ENCODE measurements at places on chromosomes 1 and 21.

DNA sequence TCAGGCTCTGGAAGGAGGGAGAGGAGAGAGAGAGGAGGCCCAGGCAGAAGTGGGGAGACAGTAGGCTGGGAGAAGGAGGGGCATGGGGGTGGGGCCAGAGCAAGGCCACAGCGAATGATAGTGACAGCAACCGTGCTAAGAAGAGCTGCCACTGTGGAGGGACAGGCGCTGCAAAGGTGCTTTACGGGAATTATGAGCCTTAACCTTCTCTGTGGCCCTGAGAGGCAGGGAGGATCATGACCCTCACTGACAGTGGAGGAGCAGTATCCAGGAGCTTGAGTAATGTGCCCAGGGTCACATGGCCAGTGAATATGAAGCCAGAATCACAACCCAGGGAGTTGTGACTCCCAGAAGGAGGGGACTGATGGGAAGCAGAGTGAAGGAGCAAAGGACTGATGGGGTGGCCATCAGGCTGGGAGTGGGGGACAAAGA lies 53.4 kb upstream of the RPL11 start:
- no peak for DNase-seq

- DNase-seq: no peak
Measured at GRCh38 chr21:33993286-33994231, 78.0 kb upstream of the ATP5PO start.

- DNase-seq: no peak
Measured at GRCh38 chr1:3130268-3130667, 61.3 kb downstream of the PRDM16 start.

DNA sequence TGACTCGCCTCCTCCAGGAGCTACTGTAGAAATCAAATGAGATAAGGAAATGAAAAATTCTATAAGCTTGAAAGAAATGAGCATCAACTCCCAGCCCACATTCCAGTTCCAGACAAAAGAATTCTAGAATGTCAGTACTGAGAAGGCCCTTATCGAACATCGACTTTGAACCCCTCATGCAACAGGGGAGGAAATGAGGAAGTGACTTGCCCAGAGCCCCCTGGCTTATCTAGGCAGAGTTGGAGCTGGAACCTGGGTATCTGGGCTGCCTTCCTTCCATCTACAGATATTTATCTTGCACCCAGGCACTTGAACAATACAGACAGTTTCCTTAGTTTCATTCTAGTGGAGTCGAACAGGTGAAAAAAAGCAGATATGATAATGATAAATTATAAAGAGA lies 22.3 kb downstream of the MECR start:
- DNase-seq: no peak

- no peak for DNase-seq
Measured at GRCh38 chr1:62732331-62732730, 44.1 kb upstream of the DOCK7 start.

DNA sequence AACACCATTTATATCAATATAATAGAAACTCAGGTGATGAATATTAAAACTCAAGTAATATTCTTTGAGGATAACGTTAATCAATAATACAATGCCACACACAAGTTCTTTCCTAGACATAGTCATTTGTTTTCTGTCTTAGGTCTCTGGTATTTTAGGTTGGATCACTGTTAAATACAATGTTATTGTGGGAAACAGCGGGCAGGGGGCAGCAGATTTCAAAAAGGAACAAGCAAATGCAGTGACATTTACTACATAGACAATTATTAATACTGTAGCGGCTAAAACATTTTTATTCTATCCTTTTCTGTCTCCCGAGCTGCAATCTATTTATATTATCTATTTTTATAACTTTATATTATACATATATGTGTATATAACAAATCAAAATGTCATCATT lies 186.4 kb upstream of the ZNHIT6 start:
- no peak for DNase-seq

DNA sequence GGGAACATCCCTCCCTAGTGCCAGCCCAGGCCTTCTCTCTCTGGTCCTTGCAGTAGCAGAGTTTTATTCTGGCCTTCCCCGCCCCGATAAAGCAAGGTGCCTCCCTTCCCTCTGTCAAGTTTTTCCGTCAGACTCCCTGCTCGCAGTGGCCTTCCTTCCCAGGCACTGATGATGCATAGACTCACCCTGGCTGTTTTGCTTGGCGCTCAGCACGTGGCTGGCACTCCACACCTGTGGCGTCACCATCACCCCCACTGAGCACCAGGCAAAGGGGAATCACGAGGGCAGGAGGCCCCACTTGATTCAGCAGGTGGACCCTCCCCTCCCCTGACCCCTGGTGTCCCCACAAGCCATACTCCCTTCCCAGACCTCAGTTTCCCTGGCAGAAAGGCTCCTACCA lies 7.4 kb downstream of the SLC26A9 start:
- no peak for DNase-seq

- DNase-seq: no peak
Measured at GRCh38 chr21:34205811-34206571, 132.6 kb downstream of the MRPS6 start.

DNA sequence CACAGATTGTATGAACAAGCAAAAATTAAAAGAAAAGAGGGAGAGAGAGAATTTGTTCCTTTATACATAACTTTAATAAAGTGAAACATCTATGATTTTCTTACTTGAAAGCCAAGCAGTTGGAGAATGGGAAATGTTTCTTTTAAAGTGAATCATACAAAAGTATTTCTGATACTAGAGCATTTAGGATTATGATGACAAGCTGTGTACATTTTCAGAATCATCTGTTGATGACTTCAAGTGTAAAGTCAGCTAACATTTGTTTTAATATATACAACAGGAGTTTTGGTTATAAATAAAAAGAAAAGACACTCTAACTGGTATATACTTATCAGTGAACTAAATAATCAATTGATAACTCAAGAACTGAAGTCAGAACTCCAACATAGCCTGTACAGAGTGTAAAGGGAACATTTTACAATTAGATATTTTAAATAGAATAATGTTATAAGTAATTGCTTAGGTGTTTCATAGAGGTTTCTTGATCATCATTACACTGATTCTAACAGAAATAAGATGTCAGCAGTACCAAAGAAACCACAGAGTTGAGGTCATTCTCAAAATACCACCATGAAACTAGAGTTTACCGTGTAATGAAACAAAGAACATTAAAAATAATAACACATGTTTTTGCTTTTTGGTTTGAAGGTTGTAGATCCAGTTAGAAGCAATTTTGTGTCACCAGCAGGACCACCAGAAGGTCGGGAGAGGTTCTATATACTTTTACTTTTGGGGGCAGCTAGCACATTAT lies 103.4 kb downstream of the COL24A1 start:
- DNase-seq: no peak

GRCh38 chr1:96598416-96599168 lies 123.0 kb upstream of the PTBP2 start:
- DNase-seq: no peak

DNA sequence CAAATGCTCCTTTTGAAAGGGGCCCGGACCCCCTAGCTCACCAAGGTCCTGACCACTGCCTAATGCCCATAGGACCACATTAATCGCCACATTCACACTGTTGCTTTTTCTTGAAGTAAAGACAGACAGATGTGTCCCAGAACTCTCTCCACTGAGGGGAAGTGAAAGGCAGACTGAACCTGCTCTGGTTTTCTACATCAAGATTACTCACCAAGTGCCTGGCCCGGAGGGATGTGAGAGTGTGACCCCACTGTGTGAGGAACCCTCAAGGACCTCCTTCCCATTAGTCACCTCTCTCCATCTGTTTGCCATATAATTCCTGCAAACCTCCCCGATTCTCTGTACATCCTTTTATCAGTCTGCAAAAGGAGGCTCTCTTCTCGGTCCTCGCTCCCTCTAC lies 381.5 kb downstream of the OMA1 start:
- DNase-seq: no peak

DNA sequence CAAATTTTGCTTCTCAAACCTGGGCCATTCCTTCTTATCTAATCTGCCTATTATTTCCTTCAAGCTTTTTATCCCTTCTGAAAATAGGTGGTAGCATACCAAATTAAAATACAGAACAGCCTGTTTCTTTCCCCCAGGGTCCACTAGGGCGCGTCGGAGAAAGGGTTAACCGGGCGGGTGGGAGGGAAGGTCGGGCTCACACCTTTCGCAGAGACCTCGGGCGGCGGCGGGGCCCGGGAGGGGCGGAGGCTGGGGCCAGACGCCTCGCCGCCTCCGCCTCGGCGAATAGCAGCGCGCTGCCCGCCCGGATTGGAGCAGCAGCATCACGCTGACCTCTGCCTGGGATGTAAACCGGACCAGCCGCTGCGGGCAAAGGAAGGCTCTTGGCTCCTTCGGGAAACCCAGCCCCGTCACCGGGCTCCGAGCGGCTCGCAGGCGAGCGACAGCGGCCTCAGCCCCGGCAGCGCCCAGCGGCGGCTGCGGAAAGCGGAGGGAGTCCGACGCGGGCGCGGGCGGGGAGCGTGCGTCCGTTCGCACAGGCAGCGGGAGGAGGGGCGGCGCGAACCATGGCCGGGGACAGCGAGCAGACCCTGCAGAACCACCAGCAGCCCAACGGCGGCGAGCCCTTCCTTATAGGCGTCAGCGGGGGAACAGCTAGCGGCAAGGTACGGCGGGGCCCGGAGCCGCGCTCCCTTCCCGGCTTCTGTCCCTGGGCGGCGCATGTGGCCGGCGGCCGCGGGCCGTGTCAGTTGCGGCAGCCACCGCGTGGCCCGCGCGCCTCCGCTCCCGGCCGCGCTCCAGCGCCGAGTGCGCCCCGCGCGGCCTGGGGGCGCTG lies at the start of gene UCK2:
TSS of gene UCK2 (plus strand) at position 347 of the 835 bp plus-strand sequence. CDS start at position 567, 220 bp downstream.
- peak; percentile 86 for DNase-seq

- DNase-seq: no peak
Measured at GRCh38 chr21:20013851-20014250, 984.4 kb upstream of the NCAM2 start.

GRCh38 chr1:221069178-221069903 lies 190.1 kb downstream of the HLX start:
- DNase-seq: no peak

DNA sequence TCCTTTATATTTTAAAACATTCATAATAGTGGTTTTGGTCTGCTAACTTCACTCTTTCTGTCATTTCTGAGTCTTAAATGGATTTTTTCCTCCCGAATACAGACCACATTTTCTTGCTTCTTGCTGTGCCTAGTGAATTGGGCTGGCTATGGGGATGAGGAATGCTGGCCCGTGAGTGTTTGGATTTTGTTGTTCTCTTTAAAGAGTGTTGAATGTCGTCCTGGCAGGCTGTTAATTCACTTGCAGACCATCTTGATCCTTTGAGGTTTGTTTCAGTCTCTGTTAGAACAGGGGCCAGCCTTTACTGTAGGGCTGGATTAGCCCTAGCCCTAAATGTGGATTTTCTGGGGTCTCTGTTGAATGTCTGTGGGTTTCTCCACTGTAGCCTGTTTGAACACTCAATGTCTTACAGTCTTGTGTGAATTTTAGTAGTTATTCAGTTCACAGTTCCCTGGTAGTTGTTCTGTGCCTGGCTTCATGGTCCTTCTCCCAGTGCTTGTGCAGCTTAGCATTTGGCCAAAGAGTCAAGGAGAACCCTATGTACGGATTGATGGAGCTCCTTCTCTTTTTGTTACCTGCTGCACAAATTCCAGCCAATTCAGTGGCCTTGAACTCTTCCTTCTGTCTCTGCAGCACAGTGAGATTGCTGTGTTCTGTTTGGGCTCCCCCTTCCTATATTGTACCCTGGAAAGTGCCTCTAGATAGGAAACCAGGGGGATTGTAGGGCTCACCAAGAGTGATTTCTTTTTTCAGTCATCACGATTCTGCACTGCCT lies 95.7 kb downstream of the DYRK1A start:
- no peak for DNase-seq

DNA sequence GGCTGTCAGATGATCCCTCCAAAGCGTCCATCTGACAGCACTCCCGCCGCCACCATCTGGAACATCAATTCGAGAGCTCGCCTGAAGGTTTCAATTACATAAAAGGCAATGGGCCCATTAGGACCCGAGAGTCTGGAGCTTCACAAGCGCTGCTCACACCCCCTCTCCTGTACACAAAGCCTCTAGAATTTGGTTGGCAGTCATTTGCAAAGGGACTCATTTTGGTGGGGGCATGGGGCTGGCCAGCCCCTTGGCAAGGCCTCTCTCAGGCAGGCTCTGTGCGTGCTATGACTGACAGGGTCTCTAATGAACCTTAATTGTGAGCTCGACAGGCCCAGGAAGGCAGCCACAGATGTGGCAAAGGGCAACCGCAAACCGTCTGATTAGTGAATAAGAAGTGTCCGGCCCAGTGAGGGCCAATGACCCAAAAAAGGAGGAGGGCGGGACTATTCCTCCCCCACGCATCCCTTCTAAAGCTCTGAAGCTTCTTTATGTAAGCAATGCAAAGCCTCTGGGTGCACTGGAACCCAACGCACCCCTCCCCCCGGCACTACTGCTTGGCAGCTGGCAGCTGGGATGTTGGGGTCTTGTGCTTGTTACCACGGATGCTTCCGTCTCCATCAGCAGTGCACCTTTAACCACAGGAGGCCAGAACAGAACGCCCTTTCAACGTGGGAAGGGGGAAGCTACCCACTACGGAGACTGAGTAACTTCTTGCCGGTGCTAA lies 79.4 kb downstream of the CAPZB start:
- no peak for DNase-seq

DNA sequence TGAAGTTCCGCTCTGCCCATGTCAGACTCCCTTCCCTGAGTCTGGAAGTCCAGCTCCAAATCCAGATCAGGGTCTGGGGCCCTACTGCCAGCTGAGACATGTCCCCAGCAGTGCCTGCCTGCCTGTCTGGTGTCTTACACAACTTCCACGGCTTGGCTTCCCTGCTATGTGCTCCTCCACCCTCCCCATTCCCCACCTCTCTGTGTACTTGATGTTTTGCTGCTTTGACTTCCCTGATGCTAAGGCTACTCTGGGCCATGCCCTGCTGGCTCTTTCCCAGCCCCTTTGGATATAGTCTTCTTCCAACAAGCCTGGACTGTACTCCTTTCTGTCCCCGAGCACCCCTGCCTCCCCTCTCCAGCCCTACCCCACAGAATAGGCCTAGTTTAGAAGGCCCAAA lies 7.3 kb downstream of the GJA5 start:
- DNase-seq: no peak

GRCh38 chr1:40495315-40495903 lies 13.2 kb upstream of the EXO5 start:
- no peak for DNase-seq
